ENCODE measurements at places on chromosomes 7 and 10.

DNA sequence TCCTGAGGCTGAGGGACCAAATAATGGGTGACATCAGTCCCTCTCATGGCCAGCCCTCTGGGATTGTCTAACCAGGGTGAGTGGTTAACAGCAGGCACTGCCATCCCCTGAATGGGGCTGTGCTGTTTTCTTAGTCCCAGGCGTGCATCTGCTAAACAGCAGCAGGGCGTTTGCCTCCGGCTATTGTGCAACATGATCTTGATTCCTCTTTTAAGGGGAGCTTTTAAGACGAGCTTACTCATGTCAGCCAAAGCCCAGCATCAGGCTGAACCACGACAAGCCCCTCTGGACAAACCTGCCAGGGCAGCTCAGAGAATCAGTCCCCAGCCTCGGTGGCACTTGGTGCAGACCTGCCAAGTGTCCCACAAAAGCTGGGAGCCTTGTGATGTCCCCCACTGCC is 16.2 kb upstream of the IGFBP3 start:
- peak; percentile 70 for DNase-seq

GRCh38 chr10:122232769-122233168 is 38.3 kb upstream of the BTBD16 start:
- DNase-seq, result no peak

DNA sequence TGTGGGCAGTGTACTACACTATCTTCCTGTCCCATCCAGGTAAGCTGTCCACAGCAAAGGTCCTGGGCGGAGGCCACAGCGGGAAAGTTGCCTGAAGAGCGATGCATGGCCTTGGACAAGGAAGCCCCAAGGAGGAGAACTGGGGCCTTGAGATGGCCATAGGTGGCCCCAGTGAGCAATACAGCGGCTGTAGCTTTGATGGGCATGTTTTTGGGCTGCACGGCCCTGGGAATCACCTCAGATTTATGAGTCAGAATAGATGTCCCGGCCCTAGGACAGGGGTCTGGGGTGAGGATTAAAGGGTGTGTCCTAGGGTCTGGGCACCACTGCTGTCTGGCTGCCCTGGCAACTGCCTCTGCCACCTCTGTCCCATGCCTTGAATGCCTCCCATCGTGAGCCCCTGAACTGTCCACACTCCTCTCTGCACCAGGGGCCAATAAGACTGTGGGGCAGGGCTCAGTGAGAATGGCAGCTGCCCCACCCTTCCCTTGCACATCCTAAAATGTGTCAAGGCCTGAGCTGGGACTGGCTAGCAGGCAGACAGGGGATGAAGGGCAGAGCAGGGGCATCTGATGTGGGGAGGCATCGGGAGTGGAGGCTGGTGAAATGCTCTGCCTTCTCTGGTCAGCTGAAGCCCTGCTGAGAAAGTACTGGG is 9.4 kb upstream of the IRF5 start:
- no peak for DNase-seq

- peak; percentile 11 for DNase-seq
These were observed 211.3 kb upstream of the BMPER start for GRCh38 chr7:33694006-33694405.

DNA sequence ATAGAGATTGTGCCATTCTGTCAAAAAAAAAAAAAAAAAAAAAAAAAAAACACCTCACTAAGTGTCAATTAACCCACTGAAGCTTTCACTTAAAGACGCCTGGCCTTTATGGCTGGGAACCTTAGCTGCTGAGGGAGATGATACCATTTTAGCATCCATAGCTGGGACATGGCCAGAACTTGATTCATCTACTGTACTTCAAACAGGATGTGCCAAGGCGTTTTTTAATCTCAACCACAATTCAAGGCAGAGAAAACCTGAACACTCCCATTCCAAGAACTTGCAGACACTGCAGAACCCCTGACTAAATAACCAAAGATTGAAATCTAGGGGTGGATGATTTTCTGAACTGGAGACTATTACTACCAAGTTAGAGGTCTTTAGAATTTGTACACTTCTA is 996.6 kb downstream of the SORCS1 start:
- peak; percentile 12 for DNase-seq

DNA sequence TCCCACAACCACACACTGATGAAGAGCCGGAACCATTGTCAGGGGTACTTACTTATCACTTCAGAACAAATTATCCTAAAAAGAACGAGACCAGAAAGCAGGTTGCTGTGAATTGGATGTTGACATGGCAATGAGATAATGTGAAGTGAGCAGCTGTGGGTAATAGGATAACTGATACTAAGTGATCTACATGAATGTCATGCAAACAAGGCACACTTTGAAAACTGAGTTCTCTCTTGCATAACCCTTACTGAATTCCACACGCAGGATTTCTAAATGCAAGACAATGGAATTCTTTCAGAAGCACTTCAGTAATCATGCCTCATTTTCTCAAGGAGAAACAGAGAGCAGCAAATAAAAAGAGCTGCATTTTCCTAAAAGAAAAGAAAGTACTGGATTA is 242.5 kb upstream of the TMEM229A start:
- no peak for DNase-seq

DNA sequence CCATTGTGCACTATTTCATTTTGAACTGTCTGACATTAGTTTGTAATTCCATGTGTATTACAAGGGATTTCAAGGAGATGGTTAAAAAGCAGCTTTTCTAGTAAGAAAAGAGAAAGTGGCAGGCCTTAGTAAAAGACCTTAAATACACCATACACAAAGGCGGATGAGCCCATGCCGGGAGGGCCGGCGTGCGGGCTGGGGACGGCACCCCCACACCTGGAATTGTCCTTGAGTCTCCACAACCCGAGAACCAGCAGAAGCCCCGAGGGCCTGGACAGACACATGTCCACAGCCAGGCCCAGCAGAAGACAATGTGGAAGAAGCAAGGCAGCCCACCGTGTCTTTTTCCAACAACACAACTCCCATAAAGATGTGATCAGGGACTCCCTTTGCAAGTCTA is 123.7 kb upstream of the TCERG1L start:
- no peak for DNase-seq

DNA sequence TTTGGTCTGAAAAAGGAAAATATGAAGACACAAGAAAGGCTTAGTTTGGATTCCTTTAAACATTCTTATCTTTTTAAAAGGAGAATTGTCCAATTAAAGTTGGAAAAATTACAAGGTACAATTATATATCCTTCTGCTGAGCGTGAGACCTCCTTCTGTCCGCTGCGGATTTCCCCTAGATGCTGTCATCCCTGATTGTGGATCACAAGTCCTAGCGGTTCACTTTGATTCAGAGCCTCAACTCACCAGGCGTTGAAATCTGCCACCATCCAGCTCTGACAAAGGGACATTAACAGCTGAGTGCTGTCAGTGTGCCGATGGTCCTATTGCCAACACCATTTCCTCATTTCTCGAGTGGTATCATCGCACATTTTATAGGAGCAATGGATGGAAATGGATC is 73.1 kb upstream of the PTER start:
- DNase-seq, result no peak

DNA sequence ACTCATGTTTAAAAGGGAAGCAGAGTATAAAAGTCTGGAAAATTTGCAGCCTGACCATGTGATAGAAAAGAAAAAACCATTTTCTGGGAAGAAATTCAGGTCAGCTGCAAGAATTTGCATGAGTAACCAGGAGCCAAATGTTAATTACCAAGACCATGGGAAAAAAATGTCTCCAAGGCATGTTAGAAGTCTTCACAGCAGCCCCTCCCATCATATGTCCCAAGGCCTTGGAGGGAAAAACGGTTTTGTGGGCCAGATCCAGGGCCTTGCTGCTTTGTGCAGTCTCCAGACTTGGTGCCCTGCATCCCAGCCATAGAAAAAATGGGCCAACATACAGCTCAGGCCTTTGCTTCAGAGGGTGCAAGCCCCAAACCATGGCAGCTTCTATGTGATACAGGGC is 1019.6 kb upstream of the SORCS1 start:
- DNase-seq, result peak; percentile 0

DNA sequence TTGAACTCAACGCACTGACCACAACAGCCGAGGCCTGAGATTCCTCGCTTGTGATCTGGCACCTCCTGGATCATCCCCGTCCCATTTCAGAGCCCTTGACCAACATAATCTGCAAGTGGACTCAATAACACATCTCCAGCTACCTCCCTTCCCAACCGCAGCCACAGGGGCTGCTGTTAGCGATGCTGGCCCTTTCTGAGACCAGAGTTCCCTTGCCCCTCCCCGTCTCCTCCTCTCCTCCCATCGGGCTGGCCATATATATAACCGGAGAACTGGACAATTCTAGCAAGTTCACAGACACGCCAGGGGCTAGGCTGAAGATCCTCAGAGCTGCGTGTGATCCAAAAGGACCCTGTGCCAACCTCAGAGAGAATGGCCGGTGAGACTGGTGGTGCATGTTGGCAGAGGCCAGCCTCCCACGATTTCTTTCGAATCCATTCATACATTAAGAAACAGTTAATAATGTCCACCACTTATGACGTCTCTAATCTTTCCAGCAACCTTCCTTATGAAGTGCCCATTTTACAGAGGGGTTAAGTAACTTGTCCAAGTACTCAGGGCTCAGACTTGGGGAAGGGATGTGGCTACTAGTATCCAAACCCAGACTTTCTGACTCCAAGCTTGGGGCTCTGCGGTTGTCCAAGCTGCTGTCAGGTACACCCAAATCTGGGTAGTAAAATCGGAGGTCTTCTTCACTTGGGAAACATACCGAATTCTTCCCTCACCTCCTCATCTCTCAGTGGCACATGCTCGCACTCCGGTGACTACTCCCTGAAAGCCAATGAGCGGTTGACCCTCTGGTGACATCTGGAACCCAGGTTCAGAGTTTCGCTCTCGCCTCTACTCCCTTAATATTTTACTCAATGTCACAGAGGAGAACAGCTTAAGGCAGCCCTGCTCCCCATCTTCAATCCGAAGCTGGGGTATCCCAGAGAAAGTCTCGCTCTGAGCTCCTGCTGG is 11.2 kb upstream of the FEZF1 start:
- no peak for DNase-seq

DNA sequence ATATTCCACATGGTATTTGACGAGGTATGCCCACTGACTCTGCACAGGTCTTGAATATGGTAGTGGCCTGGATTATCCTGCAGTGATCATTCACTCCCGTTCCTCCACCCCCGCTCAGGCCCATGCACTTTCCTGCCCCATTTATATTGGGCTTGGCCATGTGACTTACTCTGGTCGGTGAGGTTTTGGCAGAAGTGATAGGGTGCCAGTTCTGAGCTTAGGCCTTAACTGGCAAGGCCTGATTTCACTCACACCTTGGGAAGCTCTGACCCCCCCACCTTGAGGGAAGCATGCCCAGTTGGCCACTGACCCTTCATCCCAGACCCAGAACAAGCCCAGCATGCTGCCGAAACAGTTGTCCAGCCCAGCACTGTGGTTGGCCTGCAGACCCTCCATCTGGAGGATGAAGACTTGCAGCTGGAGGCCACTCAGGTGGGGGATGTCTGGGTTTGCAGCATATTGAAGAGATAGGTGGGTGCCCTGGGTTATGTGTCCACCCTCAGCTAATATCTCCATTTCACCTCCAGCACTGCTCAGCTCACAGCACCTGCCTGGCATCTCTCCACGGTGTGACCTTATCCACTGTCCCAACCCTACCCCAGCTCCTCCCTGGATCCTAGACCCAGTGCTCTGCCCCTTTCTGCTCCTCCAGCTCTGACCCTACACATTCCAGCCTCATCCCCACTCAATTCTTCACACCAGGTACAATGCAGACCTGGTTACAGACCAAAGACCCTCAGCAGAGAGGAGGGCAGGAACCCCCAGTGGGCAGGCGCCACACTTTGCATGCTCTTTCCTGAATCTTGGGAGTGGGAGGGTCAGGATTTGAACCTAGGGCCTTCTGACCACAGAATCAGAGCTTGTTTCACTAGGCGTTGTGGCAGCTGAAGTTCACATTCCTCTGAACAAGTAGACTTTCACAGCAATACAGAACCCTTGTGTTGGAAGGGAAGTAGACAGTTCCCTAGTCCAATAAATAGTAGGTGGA is 138.1 kb upstream of the CHST15 start:
- no peak for DNase-seq

DNA sequence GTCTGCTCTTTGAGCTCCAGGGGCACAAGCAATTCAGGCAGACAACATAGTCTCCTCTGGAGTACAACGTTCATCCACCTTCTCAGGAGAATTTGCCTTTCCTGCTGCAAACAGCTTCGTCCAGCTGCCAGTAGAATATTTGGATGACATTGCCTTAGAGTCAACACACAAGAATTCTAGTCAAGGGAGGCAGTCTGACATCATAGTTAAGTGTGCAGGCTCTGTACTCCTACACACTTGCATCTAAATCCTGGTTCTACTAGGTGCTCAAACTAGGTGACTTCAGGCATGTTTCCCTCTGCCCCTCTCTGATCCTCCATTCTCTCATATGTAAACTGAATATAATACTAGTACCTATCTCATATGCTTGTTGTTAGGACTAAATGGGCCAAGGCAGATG is 314.8 kb downstream of the HPSE2 start:
- DNase-seq, result no peak

- peak; percentile 67 for DNase-seq
These were observed 1.0 kb downstream of the URGCP start for GRCh38 chr7:43905209-43905946.

DNA sequence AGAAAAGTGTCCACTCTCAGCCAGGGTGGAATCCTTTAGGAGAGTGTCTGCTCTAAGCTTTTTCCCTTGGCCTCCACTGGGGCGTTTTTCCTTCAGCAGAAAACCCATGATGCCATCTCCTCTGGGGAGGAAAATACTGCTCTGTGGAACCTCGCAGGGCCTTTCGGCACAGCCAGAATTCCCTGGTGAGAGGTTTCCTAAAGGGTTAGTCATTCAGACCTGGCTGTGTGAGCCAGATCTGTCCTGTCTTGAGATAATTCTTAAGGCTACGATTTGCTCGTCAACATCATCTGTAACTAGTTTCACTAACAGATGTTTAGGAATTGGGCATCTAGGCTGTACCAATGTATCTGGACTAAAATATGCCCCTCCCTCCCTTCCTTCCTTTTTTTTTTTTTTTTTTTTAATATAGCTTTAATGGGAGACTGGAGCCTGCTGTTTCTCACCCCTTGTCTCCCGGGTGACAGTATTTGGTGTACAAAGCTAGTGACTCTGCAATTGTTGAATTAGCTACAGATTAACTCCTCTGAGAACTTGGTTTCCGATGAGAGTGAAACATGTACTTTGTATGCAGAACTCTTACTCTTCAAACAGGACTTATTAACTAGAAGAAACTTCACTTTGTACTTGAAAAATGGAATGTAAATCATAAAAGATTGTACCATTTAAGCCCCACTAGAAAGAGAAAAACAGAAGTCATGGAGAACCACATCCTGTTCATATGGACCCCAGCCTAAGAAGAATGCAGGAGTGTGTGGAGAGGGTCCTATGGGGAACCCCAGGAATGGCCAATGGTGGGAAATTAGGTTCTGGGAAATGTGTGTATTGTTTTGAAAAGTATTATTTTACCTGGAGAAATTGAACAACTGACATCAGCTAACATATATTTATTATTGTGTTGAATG is 230.9 kb downstream of the CAMK1D start:
- no peak for DNase-seq

GRCh38 chr10:99740260-99740659 is 8.2 kb downstream of the CUTC start:
- no peak for DNase-seq

GRCh38 chr7:7848246-7848645 is 120.3 kb upstream of the GLCCI1 start:
- DNase-seq, result no peak

Measured in EH (cell line).